ENCODE measurements at places on chromosomes 3 and 15.

DNA sequence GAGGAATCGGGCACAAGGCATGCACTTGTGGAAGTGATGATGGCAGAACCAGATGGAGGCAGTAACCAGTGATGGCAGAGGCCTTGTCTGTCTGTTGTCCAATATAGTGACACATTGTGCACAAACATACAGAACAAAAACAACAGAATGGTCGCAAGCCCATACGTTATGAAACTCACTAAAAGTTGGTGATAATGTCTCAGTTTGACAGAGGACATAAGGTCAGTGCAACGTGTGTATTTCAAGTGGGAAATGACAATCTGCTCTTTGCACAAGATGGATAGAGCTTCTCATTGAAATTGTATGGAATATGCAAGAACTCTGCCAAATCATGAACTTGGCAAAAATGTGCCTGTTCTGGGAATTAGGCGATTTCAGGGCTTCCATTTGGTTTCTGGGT lies 169.2 kb downstream of the EPHB1 start:
- no peak for DNase-seq

DNA sequence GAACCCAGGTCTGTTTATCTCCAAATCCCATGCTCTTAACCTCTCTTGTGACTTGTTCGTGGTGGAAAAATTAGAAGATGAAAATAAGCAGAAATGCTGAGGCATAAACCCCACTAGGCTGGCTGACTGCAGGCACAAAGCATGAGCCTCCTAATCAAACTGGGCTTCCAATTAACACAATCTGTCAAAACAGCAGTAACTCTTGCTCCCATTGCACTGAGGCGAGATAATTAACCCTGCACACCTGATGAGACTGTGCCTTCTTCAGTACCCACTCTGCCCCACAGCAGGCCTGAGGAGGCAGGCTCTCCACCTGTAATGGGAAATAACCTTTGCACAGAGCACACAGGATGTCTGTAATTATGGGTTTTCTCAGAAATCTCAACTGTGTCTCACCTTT lies 284.4 kb upstream of the WNT5A start:
- DNase-seq, result no peak

GRCh38 chr3:173711619-173712018 lies 314.1 kb downstream of the NLGN1 start:
- DNase-seq, result no peak

DNA sequence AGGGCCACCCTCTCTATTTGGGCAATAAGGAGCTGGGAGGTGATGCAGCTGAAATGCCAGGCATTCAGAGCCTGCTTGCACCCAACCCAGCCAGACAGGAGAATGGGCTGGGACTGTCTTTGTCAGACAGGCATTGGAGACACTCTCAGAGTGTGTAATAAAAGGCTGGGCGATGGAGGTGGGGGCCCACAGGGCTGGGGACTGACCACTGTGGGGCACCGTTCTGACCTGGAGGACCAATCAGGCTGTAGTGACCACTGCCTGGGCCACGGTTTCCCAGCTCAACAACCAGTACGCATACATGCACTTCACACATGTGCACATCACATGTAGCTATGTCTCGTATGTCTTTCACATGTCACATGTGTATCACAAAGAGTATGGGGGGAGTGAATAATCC lies 5.7 kb upstream of the IGDCC3 start:
- DNase-seq, result no peak

- DNase-seq, result no peak
Measured at GRCh38 chr3:44647771-44648170, 761 bp upstream of the ZNF35 start.

DNA sequence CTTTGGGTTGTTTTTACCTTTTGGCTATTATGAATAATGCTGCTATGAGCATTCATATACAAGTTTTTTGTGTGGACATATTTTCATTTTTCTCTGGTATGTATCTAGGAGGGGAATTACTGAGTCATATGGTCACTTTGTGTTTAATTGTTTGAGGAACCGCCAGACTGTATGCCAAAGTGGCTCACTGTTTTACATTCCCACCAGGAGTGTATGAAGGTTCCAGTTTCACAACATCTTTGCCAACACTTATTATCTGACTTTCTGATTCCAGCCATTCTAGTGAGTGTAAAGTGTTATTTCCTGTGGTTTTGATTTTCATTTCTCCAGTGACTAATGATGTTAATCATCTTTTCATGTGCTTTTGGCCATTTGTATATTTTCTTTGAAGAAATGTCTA lies 51.8 kb downstream of the CMTM7 start:
- no peak for DNase-seq

- no peak for DNase-seq
Measured at GRCh38 chr3:137222736-137223225, 265.0 kb downstream of the IL20RB start.

GRCh38 chr15:48384616-48385015 lies 53.4 kb downstream of the DUT start:
- no peak for DNase-seq

- no peak for DNase-seq
Measured at GRCh38 chr15:57462381-57462780, 86.1 kb downstream of the CGNL1 start.

- DNase-seq, result no peak
Measured at GRCh38 chr3:154247806-154248415, 76.4 kb downstream of the DHX36 start.

DNA sequence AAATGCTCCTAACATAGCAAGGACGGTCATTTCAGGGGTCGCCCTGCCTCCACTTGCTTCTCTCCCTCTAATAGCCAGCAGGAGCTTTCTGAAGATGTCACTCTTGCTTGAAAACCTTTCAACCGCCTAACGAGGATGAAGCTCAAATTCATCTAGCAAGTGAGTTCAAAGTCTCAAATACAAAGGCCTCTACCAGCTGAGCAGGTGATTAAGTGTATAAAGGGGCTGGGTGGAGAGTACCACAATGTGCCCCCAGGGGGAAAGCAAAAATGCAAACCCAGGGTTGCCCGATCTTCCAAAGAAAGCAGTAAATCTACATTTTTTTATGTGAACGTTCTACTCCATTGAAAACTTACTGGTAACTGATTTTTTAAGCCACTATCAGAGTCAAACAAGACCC lies 50.4 kb upstream of the GRIP2 start:
- DNase-seq, result no peak

DNA sequence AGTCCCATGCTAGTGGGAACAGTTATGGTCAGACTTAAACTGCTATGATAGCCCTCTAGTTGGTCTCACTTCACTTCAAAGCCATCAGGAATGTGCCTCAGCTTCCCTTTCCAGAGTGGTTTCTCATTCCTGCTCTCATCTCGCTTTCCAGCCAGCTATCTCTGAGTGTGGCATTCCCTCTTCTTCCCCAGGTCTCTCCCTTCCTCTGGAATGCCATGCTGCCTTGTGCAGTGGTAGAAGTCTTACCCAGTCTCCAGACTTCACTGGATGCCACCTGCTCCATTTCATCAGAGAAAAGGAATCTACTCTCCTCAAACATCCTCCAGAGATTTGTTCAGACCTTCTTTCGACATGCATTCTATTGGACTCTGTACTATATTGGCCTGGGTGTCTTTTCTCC lies 83.0 kb downstream of the AGBL1 start:
- DNase-seq, result no peak

GRCh38 chr3:36149447-36149865 lies 230.8 kb upstream of the STAC start:
- no peak for DNase-seq

DNA sequence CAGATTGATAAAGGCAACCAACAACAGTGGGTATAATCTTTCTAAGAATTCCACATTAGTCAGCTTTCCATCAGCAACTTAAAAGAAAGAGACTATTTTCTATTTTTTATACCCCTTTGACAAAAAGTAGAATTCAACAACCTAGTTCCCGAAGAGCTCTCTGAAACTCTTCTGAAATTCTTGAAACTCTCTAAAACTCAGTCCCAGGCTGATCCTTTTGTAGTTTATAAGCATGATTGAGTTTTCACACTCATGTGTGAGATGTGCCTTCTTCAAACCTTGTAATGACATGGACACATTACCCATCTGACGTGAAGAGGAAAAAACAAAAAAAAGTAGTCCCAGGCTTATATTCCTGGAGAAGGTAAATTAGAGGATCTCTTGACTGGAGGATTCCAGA lies 31.4 kb downstream of the RAF1 start:
- no peak for DNase-seq

DNA sequence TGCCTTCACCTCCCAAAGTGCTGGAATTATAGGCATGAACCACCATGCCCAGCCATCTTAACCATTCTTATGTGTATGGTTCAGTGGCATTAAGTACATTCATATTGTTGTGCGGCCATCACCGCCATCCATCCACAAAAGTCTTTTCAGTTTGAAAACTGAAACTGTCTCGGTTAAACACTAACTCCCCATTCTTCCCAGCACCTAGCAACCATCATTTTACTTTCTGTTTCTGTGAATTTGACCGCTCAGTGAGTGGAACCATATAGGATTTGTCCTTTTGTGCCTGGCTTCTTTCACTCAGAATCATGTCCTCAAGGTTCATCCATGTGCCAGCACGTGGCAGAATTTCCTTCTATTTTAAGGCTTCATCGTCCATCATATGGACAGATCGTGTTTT lies 5.8 kb downstream of the MCM2 start:
- DNase-seq, result no peak

DNA sequence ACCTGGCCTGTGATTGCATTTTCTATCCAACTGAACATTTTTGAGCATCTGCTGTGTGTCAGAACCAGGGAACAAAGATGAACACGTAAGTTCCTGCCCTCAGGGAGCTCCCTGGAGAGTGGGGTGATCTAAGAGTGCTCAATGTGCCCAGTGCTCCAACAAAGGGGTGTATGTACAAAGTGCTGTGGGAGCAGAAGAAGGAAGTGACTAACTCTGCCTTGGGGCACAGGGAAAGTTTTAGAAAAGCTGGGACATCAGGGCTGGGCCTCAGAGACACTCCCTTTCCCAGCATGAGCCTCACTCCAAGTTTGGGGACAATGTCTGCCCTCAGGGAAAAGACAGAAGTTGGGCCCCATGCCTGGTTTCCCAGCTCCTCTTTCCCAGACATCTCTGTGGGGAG lies 27.6 kb upstream of the BNC1 start:
- DNase-seq, result no peak

GRCh38 chr3:195148549-195148948 lies 122.4 kb downstream of the XXYLT1 start:
- DNase-seq, result no peak

- DNase-seq, result no peak
Measured at GRCh38 chr3:76410762-76411281, 625.5 kb upstream of the ZNF717 start.
